ENCODE measurements at places on chromosomes 5 and 9.

- DNase-seq = no peak
Measured at GRCh38 chr5:107539726-107540330, 130.9 kb downstream of the EFNA5 start.

- no peak for DNase-seq
Measured at GRCh38 chr5:149873896-149874295, 70.7 kb downstream of the PDE6A start.

- no peak for DNase-seq
Measured at GRCh38 chr9:20604562-20604961, 17.7 kb downstream of the MLLT3 start.

DNA sequence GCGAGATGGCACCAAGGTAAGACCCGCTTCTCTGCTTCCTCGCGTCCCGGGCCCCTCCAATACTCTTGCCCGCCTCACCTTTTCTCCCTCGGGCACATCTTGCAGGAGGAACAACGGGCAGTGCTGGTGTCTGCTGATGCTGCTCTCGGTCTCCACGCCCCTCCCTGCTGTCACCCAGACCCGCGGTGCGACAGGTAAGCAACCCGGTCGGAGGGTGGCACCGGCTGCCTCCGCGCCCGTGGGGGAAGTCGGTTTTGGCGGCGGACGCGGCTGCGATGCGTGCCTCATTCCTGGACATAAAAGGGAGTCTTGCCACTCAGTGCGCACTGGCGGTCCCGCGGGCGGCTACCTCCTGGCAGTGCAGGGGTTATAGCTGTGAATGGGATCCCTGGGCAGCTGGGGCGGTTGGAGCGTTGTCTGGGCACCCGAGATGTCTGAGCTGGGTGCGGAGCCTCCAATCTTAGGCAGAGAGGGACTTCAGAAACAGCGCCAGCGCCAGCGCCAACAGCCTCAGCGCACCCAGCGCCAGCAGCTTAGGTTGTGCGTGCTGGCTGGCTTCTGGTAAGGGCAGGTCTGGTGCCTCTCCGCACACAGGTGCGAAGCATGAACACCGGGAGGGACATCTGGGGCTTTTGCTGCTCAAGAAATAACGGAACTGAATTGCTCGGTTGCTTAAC lies 488 bp downstream of the COL15A1 start:
- DNase-seq = no peak

- DNase-seq = no peak
Measured at GRCh38 chr5:141757402-141757801, 75.4 kb upstream of the ARAP3 start.

DNA sequence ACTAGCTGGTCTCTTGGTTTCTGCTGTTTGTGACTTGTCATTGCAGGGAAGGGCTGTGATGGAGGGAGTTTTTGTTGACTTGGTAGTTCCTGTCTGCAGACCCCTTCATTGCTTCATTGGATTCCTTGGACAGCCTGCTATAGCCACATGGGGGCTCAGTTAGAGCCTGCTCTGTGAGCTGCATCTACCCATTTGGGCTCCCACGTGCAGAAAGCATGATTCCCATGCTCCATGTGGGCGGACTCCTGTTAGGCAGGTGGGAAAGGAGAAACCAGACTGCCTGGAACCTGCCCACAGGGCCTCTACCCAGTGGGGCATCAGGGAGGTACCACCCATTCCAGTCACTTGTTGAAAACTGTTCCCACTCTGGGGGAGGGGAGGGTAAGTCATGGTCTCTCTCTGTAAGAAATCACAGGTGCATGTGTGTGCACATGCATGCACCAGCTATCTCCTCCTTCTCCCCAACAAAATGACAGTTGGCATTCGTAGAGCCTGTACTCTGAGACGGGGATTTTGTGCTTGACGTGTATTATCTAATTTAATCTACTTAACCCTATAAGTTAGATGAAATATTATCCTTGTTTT lies 61.0 kb downstream of the DAPK1 start:
- DNase-seq = no peak

DNA sequence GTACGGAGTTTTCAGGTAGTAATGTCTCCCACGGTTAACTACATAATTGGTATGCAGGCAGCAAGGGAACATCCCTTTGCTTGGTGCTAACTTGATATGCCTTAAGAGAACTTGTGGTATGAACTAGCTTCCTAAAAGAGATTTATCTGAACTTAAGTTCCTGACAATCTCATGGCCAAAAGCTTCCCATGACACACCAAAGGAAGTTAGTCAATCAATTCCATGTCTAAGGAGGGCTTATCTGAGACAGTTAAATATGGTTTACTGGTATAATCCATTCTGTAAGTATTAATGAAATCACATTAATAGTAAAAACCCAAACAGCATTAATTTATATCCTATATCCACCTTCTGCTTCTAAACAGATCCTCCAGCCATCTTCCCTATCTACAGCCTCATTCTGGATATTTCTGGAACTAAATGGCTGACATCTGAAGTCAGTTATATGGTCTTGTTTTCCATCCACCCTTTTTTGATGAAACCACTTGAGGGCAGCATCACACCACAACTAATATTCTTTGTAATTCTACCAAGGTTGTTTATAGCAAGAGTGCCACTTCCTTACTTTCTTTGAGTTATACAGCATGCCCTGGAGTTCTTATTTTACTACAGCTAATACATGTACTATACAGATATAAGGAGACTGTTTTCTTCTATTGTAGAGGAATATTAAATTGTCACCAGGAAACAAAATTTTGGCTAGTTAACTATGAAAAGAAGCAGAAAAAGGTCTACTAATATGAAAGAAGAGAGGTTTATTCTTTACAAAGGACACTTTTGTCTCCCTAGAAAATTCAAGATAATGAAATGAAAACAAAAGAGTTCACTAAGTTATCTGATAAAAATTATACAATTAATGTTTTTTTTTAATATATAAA lies 34.7 kb downstream of the SHOC1 start:
- peak; percentile 67 for DNase-seq

- DNase-seq = no peak
Measured at GRCh38 chr5:144169904-144170275, 569 bp downstream of the YIPF5 start.

DNA sequence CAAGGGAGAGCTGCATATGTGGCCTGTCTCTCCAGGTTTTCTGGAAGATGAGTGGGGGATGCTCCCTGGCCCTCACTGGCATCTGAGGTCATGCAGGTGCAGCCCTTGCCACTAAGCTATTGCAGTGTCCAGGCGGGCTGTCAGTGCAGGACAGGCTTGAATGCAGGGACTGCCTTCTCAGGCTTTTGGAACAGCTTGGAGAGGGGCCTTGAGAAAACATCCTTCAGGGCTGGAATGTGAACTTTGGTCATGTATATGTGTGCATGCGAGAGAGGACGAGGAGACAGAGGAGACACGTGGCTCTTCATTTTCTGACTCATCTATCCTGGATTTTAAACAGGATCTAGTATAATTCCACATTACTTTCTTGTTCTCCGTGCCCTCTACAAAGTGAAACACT lies 90.3 kb downstream of the MACROH2A1 start:
- no peak for DNase-seq

DNA sequence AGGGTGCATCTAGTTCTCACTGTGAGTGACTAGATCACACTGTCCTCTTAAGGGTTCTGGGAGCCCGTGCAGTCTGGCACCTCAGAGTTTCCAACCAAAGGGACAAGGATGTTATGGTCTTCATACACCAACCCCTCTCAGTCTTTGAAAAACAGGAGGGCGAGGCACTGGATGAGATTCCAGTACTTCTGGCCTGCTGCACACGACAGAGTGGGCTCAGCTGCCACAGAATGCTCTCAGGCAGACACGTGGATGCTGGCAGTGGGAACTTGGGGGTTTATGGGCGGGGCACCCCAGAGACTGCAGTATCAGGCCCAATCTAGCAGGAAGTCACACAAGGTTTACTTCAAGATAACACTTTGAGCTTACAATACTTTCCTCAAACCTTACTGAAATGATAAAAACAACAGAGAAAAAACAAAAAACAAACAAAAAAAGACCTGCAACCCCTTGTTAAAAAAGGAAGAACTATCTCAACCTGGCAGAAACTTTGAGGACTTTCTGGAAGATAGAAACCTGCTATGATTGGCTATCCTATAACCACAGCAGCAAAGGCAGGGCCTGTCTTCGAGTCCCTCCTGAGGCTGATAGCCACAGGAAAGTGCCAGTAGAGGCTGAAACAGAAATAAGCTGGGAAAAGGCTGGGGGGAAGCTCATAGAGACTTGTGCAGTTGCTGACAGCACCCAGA lies 28.3 kb upstream of the TGFBR1 start:
- no peak for DNase-seq
